Subcutaneous preadipocyte (primary cell): ENCODE measurements at places on chromosomes 1 and 21. TPM values are rescaled to one million over a fixed set of nuclear protein-coding genes. Genes with fewer than 3 reads are reported as not detected.

Gene GJA4
- not detected in 2 replicates for total RNA-seq

Gene HOOK1
- total RNA-seq, result not detected in 2 replicates

Gene SASS6
- total RNA-seq, result 2.9 and 5.3 TPM in 2 replicates

Gene KRTAP19-1
- not detected in 2 replicates for total RNA-seq

Gene ALG14
- 2.9 TPM in 2 replicates for total RNA-seq

Gene GUCA2A
- total RNA-seq, result not detected in 2 replicates

Gene LINGO4
- total RNA-seq, result not detected in 2 replicates

Gene TP73
- under 0.01 TPM in 1 of 2 replicates, not detected in the other for total RNA-seq

Gene CDC42BPA
- 39.3 and 54.9 TPM in 2 replicates for total RNA-seq

Gene S100A7A
- not detected in 2 replicates for total RNA-seq

Gene WLS
- total RNA-seq, result 102 and 111 TPM in 2 replicates

Gene TMIGD3
- not detected in 2 replicates for total RNA-seq

Gene TGFB2
- 0.73 and 0.78 TPM in 2 replicates for total RNA-seq

Gene DIO1
- total RNA-seq, result not detected in 2 replicates

Gene B3GALT5
- not detected in 2 replicates for total RNA-seq

Gene NIBAN1
- total RNA-seq, result 71.7 and 85.6 TPM in 2 replicates

Gene INSRR
- total RNA-seq, result not detected in 2 replicates

Gene FAM177B
- not detected in 2 replicates for total RNA-seq

Gene LAX1
- total RNA-seq, result not detected in 2 replicates

Gene AK4
- 50.3 and 54.7 TPM in 2 replicates for total RNA-seq

Gene DFFA
- total RNA-seq, result 32.0 and 47.1 TPM in 2 replicates

Gene LIN9
- total RNA-seq, result 5.1 and 7.8 TPM in 2 replicates
